ENCODE measurements at places on chromosomes 2 and 18.
A peak's percentile ranks its signal among the peaks of the same experiment; 100 is the strongest.

DNA sequence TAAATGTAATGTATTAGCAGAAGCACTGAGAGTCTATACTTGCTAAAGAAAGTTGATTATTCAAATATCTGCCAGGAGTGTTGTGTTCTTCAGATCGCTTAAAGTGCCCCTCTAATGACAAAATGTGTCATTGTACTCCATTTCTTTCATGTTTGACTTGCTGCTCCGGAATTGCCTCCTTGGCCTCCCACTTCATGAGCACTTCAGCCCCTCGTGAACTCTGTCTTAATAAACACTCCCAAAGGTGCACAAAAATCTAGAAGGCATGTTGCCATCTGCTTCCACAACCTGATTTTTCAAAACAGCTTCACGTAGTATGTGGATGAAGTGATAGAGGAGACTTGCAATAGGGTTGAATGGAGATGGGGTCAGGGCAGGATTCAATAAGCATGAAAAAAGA lies 396.1 kb downstream of the TDRD15 start:
- DNase-seq = no peak

DNA sequence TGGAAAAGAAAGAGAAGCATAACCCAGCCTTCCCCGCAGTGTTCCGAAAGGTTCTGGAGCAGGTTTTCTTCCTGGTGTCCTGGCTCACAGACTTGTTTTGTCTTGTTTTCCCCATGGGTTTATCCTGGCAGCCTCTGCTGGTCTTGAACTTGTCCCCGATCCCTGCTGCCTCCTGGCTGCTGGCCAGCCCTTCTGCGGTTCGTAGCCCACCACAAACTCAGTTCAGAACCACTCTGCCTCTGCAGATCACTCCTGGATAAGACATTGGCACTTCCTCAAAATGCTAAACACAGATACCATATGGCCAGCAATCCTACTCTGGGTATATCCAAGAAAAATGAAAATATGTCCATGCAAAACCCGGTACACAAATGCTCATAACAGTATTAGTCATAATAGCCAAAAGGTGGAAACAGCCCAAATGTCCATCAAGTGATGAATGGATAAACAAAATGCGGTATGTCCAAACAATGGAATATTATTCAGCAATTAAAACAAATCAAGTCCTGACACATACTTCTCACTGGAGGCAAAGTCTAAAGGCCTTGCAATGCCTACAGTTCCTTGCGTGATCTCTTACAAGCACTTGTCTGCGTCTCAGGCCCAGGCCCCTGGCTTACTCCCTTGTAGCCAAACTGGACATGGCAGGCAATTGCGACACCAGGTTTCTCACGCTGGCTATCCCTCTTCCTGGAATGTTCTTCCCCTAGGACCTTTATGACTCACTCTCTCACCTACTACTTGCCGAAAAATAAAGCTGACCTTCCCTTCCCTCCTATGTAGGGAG lies 28.0 kb upstream of the ARHGEF4 start:
- no peak for DNase-seq

DNA sequence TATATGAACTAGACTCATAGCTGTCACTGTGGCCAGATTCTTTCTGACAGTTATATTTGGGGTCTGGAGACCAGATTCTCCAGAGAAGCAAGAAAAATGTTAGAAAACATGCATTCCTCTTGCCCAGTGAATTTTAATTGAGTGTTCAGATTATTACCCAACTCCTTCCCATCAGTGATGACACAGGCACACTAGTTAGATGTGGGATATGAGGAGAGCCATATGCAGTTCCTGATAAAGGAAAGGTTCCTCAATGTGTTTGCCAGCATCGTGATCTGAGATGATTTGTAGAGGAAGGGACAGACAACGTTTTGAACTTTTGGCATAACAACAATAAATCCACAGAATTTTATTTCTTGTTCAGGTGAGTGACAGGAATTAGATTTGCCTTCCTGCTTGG lies 308.6 kb downstream of the PIEZO2 start:
- no peak for DNase-seq

GRCh38 chr18:63831080-63831788 lies 56.0 kb downstream of the SERPINB7 start:
- DNase-seq = peak; percentile 18

DNA sequence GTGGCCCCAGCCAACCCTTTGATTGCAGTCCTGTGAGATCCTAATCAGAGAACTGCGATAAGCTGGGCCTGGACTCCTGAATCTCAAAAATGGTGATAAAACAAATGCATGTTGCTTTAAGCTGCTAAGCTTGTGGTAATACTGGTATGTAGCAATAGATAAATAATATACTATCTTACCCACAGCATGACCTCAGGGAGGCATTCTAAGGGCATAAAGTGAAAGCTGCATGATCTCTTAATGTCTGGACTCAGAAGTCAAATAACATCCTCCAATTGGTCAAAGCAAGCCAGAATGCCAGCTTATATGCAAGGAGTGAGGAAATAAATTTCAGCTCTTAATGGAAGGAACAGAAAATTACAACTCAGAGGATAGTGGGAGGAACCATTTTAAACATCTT lies 246.1 kb downstream of the FSIP2 start:
- DNase-seq = no peak

- DNase-seq = no peak
Measured at GRCh38 chr2:112793449-112793978, 9.2 kb upstream of the IL1A start.

DNA sequence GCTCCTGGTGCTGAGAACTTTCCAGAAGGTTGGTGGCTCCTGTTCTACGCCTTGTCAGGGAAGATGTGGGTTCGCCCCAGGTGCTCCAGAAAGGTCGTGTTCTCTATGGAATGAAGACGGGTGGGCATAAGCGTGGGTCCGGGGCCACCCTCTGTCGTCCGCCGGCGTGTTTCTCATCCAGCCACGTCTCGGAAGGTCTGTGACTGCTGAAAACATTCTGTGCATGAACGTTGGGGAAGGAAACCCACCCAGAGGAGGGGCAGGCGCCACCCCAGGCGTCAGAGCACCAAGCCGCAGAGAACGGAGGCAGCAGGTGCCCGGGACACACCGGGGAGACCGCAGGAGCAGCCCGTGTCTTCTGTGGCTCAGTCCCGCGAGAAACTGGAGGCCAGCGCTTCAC lies 118.2 kb downstream of the RTP5 start:
- no peak for DNase-seq

GRCh38 chr2:201852878-201853415 lies 46.6 kb downstream of the CDK15 start:
- DNase-seq = no peak

DNA sequence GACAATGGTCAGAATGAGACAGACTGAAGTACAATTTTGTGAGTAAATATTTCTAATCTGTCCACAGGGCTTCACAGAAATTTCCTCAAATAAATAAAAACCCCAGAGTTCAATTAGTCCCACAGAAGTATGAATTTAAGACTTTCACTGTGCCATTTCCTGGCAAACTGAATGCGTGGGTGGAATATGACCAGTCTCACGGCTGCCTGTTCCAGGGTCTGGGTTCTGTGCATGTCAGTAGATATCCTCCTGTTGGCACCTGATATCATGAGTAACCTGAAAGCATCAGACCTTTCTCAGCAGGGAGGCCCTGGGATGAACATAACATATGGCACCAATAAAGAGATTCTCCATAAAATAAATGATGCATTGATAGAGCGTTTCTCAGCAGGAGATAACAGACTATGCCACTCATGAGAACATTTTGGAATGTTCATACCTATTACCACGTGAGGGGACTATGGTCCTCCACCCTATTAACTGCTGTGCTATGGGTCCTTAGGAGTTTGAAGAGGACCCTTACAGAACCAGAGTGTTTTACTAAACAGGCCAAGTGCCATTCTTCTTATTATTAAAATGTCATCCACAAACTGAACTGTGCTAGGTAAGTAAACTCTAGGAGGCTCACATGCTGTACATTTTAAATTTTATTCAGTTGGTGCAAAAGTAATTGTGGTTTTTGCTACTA lies 10.6 kb upstream of the MALL start:
- DNase-seq = no peak

GRCh38 chr18:77082316-77082955 lies 50.1 kb downstream of the MBP start:
- DNase-seq = no peak

- no peak for DNase-seq
Measured at GRCh38 chr2:88184762-88185161, 14.6 kb downstream of the THNSL2 start.

DNA sequence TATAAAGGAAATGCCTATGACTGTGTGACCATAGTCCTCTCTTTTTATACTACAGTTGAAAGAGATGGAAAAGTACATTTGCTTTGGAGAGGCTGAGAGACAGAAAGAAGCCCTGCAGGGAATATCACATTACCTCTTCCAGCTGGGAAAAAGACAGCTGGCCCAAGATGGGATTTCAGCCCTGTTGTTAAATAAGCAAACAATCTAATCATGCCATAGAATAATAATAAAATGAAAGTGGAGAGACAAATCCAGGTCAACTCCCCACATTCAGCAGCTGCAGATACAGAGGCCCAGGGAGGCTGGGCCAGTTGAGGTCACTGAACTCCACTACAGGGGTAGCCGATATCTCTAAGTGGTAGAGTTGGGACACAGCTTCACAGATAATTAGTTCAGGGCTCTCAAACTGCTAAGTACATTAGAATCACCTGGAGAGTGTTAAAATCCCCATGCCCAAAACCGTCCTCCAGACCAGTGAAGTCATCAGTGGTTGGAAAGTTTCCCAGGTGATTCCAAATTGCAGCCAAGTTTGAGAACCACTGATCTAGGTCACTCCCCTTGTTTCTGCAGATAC lies 81.9 kb downstream of the MOGAT1 start:
- DNase-seq = no peak

GRCh38 chr2:228479014-228479413 lies 297.5 kb upstream of the SPHKAP start:
- DNase-seq = no peak

DNA sequence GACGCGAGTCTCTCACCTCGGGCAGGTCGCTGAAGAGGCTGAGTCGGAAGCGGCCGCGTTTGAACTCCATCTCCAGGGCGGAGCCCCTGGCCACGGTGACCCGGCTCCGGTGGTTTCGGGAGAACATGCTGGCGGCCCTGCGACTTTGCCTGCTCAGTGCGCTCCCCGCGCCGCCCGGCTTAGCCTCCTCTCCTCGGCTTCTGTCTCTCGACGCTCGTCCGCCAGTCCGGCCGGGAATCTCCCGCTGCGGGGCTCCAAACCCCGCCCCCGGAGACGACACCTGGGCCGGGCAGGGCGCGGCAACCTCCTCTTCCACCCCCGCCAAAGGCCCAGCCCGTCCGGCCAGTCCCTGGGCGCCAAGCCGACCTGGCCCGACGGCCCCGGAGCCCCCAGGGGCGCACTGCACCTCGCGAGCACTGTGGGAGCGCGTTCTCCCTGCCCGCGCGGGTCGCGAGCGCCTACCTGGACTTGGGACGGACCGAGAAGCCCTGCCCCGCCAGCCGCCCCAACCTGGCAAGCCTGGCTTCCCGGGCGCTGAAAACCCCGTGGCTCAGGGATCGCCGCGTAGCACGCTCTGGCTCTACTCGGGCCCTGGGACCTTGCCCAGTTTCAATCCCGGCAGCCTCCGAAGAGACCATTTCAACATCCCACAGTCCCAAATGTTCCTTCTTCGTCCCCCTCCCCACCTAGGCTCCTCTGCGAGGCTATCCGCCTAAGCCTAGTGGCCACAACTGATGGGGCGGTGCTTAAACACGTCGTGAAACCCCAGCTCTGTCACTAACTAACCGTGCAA lies at the start of gene RTKN:
RTKN (minus strand) TSS at position 248 of the 793 bp plus-strand sequence; CDS start at position 127, 121 bp downstream.
- DNase-seq = no peak

DNA sequence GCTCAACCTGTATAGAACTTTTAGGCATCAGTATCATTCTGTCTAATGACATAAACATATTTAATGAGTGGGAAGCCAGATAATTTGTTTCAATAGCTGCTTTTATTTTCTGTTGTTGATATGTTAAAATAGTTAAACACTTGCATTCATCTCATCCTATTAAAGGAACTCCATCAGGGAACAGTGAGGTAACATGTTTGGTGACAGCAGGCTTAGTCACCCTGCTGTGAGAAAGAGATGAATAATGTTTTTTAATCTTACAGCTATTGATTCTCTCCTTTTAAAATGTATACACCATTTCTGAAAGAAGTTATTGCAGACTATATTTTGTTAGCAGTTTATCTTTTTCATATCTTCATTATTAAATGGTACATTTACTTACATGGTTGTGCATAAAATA lies 123.3 kb upstream of the CWC22 start:
- no peak for DNase-seq

DNA sequence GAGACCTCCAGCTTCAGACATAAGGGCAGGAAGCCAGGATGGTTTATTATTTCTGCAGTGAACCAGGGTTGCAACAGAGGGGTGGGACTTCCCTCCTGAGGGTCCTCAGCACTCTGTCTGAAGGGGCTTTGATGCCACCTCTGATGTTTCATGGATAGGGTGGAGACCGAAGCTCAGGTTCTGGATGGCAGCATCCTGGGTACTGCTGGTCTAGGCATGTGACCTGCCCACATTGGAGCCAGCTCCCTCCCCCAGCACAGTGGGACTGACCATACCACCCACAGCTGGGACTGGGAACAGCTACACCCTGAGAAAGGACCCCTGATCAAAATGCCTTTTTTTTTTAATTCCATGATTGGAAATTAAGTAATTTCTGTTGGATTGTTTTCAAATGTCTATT lies 355.2 kb downstream of the ZNF516 start:
- DNase-seq = no peak

DNA sequence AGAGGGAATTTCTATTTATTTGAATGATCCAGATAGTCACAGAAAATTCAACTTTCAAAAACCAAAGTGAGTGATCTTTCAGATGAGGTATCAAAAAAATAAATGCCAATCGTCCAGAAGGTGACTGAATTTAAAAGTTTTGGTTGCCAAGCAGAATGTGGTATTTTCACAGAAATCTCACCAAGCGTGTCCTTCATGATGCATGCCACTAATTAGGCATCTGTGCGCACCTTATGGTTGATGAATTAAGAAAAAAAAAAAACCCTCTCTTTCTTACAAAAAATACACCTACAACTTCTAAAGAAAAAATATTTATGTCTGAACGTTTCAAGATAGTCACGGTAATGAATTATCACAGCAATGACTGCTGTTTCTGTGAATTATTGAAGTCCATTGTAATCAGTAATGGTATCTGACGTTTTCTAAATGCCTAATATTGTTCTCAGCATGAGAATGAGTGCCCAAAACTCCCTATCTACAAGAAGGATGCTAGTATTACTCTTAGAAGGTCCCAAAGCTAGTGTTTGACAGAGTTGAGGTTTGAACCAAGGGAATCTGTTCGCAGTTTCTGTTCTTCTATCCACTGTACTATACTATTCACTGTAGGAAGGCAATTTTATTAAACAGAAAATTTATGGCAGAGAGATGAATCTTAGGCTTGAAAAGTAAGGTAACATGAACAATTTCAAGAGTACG lies 219.6 kb upstream of the NETO1 start:
- DNase-seq = no peak

DNA sequence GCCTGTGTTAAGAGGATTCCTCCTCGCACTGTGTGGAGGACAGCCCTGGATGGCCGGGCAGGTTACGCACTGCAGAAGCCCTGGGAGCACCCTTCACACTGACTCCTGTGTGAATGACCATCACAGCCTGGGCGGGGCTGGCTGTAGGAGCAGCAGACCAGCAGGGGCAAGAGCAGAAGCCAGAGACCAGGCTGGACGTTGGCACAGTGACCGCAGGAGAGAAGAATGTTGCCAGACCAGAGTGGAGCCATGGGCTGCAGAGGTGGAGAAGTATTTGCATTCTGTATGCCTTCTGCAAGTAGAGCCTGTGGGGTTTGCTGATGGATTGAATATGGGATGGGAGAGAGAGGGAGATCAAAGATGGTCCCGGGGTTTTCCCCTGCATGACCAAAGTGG lies 23.1 kb downstream of the LRRFIP1 start:
- DNase-seq = no peak

GRCh38 chr18:74897971-74898657 lies 300.4 kb downstream of the ZNF407 start:
- DNase-seq = no peak
